Umbilical cord (tissue), 2 donors: ENCODE measurements at places on chromosomes 13 and 19.

GRCh38 chr13:113275387-113275786, 21.7 kb upstream of the LAMP1 start:
- peak; percentile 42 for DNase-seq

GRCh38 chr19:38388349-38389100, at the start of gene SPRED3:
TSS of gene SPRED3 (plus strand) at chr19:38388697. CDS start at chr19:38390303, 1,606 bp downstream.
- DNase-seq = no peak

DNA sequence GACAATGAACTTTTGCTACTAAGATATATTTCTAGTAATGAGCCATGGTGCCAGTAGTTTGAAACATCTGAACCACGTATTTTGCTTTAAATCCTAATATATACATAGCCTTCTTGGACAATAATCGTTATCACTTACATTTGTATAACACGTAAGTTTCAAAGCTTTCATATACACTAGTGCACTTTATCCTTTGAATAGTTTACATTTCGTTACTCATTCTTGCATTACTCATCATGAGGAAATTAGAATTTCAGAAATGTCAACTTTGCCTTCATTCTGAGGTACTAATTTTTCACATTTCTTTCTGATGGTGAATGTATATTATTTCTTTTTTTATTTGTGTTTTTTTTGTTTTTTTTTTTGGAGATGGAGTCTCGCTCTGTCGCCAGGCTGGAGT, 5.8 kb downstream of the KBTBD7 start:
- DNase-seq = no peak

DNA sequence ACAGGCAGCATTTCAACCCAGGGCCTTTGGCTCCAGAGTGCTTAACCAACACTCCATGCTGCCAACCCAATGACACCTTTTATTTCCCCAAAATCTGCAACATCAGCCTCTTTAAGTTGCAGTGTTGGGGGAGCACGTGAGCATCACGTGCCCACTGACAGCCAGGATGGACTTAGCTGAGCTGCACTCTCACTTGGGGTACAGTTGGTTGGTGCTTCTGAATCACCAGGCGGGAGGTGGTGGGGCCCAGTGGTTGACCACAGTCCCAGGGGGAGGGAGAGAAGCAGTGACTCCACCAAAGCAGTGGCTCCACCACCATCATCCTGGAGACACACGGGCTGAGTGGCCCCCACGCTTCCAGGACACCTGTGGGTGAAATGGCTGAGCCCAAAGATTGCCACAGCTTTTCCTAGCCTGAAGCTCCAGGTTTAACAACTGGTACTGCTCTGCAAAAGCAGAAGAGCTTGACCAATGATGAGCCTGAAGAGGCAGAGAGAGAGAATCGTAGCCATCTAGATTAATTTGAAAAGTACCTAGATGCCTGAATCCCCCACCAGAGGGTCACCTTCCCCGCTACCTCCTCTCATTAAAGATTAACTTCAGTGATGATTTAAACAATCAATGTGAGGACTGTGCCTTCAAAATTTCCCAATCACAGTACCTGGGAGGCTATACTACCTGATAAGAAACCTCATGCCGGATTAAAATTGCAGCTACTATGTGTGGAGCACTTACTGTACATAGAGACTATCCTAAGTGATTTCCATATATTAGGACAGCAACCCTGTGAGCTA, 193.8 kb downstream of the FOXO1 start:
- no peak for DNase-seq

DNA sequence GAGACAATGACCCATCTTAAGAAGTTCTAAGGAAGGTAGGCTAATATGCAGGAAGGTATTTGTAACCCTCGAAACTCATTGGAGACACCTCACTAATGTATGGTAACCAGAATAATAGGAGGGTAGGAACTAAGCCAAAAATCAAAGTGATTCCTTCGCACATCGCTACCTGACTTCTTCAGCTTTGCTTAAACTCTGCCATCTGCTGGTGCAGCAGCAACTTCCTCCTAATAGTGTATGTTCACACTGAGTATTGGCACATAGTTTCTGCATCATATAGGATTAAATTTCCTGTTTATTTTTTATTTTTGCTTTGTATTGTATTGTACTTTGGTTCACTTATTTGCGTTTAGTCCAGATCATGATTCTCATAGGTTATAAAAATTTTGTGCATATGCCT, 676.2 kb downstream of the GPC5 start:
- DNase-seq = peak; percentile 7
